ENCODE measurements at places on chromosomes 2 and 18.

DNA sequence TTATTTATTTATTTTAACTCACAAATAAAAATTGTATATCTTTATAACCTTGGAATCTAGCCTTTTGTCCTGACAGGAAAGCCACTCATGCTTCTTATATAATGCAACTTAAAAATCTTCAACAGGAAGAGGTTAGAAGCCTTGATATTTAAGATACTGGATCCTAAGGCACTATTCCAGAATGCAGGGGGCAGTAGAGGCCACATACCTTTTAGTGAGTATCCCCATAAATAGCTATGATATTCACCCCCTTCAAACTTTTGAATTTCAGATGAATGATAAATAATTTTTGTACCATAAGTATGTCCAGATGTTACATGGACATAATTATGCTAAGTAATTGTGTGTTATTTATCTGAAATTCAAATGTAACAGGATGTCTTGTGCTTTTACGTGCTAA is 592.7 kb upstream of the VRK2 start:
- DNase-seq, result no peak

DNA sequence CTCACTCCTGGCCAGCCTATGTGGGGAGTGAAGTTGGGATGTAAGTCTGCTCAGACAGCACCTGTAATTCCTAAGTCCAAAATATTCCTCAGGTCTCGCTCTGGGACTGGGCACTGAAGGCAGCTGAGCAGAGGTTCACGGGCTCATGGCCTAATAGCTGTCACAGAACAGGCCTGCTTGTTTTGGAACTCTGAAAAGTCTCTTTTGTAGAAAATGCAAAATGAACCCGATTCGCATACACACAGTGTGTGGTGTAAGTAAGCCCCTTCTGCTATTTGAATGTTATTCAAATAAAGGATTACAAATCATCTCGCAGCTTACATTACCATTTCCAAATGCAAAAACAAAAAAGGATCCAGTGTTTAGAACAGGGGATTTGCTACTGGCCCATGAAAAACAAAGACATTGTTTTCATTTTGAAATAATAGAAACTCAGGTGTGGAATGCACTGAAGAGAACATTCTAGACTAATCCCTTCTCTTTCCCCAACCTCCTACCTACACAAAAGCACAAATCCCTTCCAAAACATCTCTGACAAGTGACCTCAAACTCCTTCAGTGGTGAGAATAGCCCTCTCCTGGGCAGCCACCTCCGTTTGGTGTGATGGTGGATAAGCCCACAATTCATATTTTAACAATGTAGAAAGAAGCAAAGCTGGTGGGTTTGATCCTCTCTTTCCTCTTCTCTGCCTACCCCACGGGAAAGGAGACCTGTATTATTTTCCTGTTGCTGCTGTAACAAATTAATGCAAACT is 118.3 kb upstream of the NCK2 start:
- DNase-seq, result no peak

DNA sequence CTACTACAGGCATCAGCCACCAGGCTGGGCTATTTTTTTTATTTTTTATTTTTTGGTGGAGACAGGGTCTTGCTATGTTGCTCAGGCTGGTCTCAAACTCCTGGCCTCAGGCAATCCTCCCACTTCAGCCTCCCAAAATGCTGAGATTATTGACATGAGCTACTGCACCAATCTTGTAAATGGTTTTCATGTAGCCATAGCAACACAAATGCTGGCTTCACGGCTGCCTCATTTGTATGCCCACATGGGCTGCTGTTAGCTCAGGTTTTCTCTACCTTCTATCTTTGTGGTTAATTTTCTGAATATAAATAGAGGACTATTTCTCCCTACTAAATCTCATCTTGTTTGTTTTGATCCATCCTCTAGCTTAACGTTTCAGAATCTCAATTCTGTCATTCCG is 58.2 kb downstream of the PLEKHM3 start:
- DNase-seq, result no peak

- DNase-seq, result no peak
These were observed 58.8 kb downstream of the PRKRA start for GRCh38 chr2:178392215-178392614.

- no peak for DNase-seq
These were observed 282.1 kb upstream of the NT5C1B start for GRCh38 chr2:18871430-18871829.

DNA sequence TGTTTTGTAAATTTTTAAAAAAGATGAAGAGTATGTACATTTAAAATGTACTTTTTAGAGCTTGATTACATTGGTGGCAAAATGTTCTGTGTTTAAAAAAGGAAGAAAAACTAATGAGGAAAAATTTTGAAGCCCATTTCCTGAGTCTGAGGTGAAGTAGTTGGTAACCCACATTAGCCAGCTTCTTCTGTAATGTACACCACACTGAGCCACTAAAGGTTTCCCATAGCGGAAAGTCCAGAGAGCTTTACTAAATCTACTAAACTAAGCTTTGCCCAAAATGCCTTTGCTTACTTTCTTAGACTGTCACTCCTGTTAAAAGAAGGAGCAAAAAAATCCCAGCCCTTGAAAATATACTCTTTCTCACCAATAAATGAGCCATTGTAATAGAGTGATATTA is 804.8 kb upstream of the ZEB2 start:
- DNase-seq, result no peak

- no peak for DNase-seq
These were observed 796 bp downstream of the RFTN2 start for GRCh38 chr2:197674591-197674990.

GRCh38 chr2:210798180-210798579 is 241.8 kb downstream of the CPS1 start:
- no peak for DNase-seq

DNA sequence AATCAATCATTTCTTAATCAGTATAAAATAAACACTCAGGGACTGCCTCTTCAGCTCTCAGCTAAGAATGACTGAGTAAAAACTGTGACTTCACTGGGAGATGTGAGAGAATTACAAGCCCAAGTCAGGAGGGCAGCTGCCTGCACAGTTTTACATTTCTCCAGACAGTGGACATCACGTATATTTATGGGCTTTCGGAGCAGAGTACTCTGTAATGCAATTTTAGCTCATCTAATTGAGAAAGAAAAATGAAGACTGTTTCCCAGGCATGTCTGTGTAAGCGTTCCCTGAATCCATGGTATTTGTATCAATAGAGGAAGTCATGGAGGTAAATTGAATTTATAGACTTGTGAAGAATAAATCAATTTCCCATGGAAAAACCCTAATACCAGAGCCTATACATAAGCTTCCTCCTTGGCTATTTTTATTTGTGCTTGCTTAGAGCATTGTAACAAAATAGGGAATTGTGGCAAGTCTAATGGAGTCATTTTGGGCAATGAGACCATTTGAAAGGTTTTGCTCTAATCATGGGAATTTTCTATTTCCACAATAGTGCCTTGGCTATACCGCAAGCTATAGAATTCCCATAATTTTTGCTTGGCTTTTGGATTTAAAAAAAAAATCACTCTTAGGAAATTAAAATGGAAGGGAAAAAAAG is 87.2 kb downstream of the SLC5A7 start:
- DNase-seq, result no peak

DNA sequence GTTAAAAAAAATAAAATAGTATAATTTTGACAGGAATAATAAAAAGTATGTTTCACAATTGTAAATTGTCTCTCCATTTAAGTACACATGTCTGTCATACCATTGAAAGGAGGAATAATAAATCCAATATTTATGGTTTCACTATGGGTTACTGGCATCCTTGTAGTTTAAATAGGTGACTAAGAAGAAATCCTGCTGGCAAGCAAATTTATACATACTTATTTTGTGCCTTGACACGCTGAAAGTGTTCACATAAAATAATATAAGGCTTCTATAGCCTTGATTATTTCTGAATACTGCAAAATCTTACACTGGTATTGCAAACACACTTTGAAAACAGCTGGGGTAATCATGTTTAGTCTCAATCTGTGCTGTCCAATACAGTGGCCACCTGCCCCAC is 138.3 kb upstream of the ETAA1 start:
- DNase-seq, result no peak

DNA sequence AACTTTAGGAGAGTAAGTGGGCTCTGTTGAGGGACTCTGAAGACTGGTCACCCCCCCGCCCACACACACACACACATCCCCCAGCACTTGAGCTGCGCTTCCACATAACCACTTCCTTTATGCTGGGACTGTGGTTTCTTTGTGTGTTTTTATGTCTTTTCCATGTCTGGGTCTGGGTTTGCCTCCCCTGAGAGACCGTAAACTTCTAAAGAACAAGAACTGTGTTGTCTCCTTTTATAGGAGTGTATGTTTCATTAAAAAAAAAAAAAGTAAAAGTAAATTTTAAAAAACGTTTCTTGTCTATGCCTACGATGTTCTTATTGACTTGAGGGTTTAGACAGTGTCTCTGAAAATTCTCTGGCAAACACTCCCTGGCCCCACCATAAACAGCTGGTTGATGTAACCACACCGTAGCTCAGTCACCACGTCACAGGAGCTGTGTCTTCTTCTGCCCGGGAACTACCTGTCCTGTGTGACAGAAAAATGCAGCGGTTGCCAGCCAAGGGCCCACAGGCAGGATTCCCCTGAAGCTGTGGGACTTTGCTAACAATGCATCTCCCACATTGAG is 68.0 kb downstream of the KLHL29 start:
- no peak for DNase-seq

GRCh38 chr2:202140522-202141252 is 67.6 kb downstream of the KIAA2012 start:
- no peak for DNase-seq

DNA sequence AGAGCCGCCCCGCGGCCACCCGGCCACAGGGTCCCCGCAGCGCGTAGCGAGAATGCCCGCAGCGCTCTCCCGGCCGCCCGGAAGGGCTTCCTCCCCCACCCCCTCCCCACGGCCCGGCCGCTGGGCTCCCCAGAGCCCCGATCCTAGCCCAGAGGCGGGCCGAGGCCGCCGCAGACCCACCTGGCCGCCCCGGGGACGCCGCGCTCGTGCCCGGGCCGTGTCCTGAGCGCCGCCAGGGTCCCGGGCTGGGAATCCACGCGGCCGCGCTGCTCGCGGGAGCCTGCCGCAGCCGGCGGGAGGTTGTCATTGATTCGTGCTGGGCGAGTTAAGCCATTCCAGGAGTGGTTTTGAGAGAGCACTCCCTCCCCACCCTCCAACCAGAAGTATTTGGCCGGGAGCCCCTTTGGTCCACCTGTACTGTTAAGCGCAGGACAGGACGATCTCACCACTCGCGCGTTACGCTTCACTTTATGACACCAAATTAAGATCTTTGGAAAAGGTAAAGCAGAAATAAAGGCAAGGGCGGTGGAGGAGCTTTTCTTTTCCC is 206.4 kb upstream of the SMAD2 start:
- peak; percentile 27 for DNase-seq

DNA sequence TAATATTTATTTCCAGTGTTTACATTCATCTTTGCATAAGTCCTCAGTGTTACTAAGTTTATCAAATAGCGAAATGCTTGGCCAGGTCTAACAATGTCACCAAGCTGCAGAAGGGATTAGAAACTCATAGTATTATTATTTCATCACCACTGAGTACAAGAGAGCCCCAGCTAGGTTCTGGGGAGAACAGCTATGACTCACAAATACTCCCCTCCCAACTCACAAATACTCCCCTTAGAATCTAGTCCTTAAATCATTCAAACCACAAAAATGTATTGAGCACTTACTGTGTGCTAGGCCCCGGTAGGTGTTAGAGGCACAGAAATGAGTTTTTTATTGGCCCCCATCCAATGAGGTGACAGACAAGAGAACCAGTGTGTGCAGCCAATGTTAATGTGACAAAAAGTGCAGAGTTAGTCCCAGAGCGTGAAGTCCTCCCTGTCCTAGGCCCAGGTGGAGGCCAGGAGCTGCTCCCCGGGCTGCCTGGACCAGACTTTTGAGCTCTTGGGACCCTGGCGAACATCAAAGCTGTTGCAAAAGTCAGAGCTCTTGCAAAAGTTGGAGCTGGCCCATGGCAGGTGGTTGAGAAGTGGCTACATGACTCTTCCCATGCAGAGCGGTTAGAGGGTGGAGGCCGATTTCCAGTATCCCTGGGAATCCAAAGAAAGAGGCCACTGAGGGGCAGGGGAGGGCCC is 9.8 kb downstream of the STEAP3 start:
- DNase-seq, result no peak

GRCh38 chr2:95048825-95049682 is 23.5 kb downstream of the MAL start:
- no peak for DNase-seq

DNA sequence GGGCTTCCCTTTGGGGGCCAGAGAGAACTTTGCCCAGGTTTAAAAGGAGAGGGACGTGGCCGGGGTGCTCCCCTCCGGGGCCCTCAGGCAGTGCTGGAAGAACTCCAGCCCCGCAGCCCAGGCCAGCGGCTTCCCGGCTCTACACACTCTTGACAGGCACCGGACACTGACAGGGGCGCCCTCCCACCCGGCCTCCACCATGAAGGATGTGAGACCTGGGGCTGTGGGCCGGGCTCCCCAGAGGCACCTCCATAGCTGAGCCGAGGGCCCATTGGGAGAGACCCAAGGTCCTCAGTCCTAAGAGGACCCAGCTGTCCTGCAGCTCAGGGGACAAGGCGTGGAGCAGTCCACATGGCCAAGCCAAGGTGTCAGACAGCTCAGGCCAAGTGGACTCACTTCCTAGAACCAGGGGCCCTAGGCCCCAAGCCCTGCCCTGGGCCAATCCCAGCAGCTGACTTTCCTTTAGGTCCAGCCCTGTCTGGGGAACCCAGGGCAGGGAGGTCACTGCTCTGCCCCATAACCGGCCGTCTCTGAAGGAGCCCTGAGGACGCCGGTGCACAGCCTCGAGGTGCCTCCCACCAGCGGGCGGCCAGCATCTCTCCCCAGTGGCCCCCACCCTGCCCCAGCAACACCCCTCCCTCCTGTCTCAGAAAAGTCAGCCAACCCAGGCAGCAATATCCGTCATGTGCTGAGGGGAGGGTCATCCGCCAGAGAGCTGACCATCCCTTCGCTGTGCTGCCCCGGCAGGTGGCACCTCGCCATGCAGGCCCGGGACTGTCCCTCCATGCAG is 51.8 kb downstream of the BIN1 start:
- DNase-seq, result no peak
